Activated CD4-positive, alpha-beta memory T cell treated with anti-CD3 and anti-CD28 coated beads, Interleukin-2, amount 10 ng/mL, durations not matched to agents 7 days and 5 days (primary cell): ENCODE measurements at places on chromosomes 1 and 21. TPM values are rescaled to one million over a fixed set of nuclear protein-coding genes. Genes with fewer than 3 reads are reported as not detected.

DNA sequence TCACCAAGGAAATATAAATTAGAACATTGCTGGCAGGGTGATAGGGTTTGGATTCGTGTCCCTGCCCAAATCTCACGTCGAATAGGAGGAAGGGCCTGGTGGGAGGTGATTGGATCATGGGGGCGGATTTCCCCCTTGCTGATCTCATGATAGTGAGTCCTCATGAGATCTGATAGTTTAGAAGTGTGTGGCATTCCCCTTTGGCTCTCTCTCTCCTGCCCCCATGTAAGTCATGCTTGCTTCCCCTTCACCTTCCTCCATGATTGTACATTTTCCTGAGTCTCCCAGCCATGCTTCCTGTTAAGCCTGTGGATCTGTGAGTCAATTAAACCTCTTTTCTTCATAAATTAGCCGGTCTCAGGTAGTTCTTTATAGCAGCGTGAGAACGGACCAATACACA is 60.6 kb downstream of the VPS26C start:
- no peak for DNase-seq

GRCh38 chr1:222606757-222607156 is 11.1 kb upstream of the MIA3 start:
- no peak for DNase-seq

GRCh38 chr1:103058391-103058790 is 49.9 kb downstream of the COL11A1 start:
- no peak for DNase-seq

Gene MEX3A
- total RNA-seq = not detected

Gene LCE1B
- not detected for total RNA-seq

DNA sequence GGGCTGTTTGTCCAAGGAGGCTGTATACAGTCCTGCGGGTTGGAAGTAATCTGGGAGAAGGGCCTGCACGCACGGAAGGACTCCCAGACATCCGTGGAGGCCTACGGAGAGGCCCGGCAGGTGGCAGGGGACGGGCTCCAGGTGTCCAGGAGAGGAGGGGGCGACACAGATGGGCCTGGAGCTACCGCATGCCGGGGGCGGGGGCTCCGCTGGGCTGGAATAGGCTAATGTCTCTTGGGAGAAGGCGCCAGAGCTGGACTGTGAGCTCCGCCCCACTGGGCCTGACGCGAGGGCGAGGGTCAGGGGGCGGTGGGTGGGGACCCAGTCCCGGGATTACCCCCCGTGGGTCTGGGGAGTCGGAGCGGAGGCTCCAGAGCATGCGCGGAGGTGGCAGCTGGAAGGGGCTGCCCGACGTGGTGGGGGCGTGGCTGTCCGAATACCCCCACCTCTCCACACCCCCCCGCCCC is 659 bp downstream of the AGO1 start:
- DNase-seq = peak; percentile 38

- no peak for DNase-seq
Observed at GRCh38 chr1:244653439-244654107, 647 bp downstream of the DESI2 start.

DNA sequence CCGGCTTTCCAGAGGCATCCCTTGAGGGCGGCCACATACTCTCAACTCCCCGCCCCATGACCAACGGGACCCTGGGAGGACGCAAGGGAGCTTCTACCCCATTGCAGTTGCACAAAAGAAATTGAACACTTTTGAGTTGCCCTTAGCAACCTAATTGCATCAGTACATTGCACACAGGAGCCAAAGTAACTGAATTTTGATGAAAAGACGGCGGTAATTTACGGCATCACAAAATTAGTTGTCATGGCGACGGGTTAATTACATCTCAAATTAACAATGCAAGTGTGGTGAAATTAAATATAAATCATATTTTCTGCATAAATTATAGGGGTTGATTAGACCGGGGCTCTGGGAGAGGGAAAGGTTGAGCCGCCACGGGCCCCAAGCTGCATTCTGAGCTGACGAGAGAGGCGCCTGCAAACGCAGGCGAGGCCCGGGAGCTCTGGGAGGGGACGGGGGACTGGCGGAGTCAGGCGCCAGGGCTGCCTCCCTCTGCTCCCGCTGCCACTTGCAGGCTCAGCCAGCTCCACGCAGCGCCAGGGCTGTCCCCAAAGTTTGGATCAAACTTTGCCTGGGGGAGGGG is 61.4 kb downstream of the CASZ1 start:
- no peak for DNase-seq

DNA sequence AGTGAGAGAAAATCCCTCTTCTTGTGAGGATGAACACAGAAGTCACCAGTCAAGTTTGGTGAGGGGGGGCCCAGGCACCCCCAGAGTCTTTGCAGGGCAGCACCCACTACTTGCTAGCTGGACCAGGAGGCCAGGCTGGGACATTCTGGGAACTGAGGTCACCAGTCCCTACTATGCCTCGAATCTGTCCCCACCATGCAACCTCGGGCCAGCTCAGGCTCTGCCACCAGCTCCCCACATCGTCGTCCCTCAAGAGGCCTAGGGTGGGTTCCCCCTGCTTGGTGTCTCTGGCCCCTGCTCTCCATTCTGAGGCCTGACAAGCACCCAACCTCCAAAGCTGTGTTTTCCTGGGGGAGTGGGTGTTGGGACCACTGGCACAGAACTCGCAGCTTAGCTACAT is 22.2 kb upstream of the ZNF678 start:
- no peak for DNase-seq

- DNase-seq = no peak
Observed at GRCh38 chr1:226950871-226951270, 10.8 kb downstream of the COQ8A start.

DNA sequence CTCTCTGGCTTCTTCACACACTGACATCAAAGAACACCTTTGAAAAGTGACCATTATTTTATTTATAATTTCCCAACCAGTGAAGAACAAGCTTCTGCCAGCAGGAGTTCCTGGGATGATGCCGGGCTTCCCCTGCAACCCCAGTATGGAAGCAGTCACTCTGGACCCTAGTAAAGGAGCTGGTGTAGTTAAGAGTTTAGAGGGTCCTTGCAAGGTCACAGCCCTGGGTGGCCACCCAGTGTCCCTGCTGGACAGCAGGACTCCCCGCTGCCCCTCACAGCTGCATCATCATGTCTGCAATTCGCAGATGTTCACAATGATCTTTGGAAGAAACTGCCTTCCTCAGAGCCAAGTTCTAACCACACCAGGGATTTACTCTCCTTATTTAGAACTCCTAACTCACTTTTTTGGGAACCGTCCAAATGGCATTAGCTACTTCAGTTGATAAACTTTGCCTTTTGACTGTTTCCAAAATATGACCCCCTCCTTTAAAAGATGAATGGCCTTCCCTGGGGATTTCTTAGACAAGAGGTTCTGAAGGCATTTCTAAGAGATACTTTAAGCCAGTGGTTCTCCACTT is 90.6 kb downstream of the HIVEP3 start:
- no peak for DNase-seq
